Effector memory CD4-positive, alpha-beta T cell (primary cell): ENCODE measurements at places on chromosomes 13 and 19.

DNA sequence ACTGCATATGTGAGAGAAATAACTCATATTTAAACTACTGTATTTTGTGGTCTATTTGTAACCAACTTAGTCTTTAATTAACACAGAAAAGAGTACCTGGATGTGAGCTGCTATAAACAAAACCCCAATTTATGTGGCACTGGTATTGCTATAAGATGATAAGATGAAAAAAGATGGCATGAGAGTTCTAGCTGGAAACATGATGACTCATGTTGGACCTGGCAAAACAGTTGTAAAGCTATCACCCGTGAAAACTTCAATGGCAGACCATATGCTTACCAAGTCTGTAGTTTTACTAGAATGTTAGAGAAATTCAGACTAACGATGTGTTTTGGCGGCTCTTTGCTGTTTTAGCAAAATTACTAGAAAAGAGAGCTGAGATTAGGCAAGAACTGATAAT, 69.6 kb upstream of the PCDH9 start:
- no peaks in the 10 kb centered on the region for H3K4me1 ChIP-seq
- no peaks in the 10 kb centered on the region for H3K27me3 ChIP-seq
- no peak for DNase-seq
- H3K36me3 ChIP-seq, result no peaks in the 10 kb centered on the region
- no peak overlapping the region for H3K27ac ChIP-seq

DNA sequence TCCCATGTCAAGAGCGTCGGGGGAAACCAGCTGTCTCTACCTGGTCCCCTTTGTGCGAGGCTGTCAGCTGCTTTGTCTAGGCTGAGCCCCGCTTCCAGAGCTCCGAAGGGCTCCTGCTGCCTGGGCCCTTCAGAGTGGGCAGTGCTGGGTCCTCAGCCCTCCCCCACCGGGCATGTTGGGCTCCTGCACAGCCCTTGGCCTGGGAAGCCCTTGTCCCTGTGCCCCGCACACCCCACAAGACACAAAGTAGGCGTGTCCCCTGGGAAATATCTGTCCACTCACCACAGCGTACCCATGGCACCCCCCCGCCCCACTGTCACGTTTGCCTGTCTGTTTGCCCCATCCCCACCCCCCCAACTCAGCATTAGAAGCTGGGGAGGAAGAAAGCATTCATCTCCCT, 39.6 kb upstream of the RANBP3 start:
- H3K4me3 ChIP-seq, result no peak overlapping the region
- no peaks in the 10 kb centered on the region for H3K4me1 ChIP-seq
- H3K27ac ChIP-seq, result no peak overlapping the region

DNA sequence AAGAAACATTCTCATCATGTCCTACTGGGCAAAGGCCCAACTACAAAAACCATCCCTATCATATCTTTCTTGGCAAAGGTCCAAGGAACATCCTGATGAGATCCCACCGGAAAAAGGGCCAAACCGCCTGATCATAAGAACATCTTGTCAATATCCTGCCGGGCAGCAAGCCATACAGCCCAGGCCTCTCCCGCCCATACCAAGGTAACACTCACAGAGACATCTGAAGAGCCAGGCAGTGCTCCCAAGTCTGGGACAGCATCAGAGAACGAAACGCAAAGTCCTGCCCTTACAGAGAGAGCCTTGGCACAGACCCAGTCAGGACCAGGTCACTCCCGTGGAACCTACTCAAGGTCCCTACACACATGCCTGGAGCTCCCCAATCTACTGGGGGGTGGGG, 18.5 kb upstream of the ZNF331 start:
- DNase-seq, result no peak
- H3K4me1 ChIP-seq, result peaks cover 7% of the 10 kb centered on the region
- no peak overlapping the region for H3K27ac ChIP-seq
- H3K36me3 ChIP-seq, result no peaks in the 10 kb centered on the region
- H3K27me3 ChIP-seq, result no peaks in the 10 kb centered on the region

- no peaks in the 10 kb centered on the region for H3K27me3 ChIP-seq
- H3K27ac ChIP-seq, result no peak overlapping the region
- DNase-seq, result no peak
- H3K4me3 ChIP-seq, result no peak overlapping the region
- peaks cover 42% of the 10 kb centered on the region for H3K36me3 ChIP-seq
Observed at GRCh38 chr19:55677572-55678028, 2.6 kb downstream of the EPN1 start.

DNA sequence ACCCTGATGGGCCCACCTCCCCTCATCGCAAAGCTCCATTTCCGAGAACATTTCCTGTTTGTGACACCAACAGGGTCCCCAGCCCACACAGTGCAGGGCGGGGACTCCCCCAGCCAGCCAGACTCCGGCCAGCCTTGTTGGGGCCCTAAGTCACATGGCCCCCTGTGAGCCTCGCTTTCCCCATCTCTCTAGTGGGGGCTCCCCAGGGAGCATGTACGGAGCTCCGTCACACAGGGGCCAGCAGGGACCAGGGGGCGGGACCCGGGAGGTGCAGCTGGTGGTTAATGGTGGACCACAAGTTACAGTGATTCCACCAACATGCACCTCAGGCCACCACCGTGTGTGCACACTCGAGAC, 1.7 kb downstream of the TBXA2R start:
- no peaks in the 10 kb centered on the region for H3K36me3 ChIP-seq
- no peak for DNase-seq
- H3K4me1 ChIP-seq, result peaks cover 26% of the 10 kb centered on the region
- no peaks in the 10 kb centered on the region for H3K27me3 ChIP-seq
- H3K27ac ChIP-seq, result no peak overlapping the region

- H3K36me3 ChIP-seq, result no peaks in the 10 kb centered on the region
- no peaks in the 10 kb centered on the region for H3K4me1 ChIP-seq
- H3K27ac ChIP-seq, result no peak overlapping the region
- no peak for DNase-seq
- H3K4me3 ChIP-seq, result no peak overlapping the region
Observed at GRCh38 chr13:88800505-88800904, 1129.3 kb downstream of the SLITRK5 start.

- H3K27me3 ChIP-seq, result no peaks in the 10 kb centered on the region
- H3K36me3 ChIP-seq, result peaks cover 53% of the 10 kb centered on the region
- no peak overlapping the region for H3K27ac ChIP-seq
- DNase-seq, result no peak
- peaks cover 4% of the 10 kb centered on the region for H3K4me1 ChIP-seq
- no peak overlapping the region for H3K4me3 ChIP-seq
Observed at GRCh38 chr19:57773488-57773887, 4.0 kb downstream of the ZNF586 start.

DNA sequence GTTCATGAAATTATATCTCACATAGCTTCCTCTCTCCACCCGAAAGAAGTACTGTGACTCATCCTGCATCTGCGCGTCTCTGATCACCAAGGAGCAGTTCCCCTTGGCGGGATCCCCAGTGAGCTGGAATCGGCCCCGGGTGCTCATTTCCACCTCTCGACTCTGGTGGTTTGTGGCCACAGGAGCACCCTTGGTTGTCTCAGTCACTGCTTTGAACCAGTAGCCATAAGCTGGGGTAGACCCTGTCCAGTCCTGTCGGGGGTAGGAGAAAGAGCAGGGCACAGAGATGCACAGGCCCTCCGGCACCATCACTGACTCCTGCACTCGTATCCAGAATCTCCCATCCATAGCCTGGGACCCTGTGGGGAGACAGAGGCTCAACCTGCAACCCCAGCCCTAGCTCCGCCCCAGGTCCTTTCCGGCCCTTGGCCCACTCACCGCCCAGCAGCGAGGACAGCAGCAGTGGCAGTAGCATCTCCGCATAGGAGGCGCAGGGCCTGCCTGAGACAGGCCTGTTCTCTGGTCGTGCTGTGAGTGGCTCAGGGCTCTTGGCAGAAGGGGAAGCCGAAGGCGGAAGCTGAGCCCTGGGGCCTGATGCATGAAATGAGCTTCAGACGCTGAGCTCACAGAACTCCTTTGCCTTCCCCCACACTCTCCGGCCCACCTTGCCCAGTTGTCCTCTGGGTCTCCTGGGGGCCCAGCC, at the start of gene SIGLEC10:
TSS of gene SIGLEC10 (minus strand) at position 536 of the 703 bp plus-strand sequence. CDS start at position 475, 61 bp downstream.
- peaks cover 10% of the 10 kb centered on the region for H3K27me3 ChIP-seq
- no peak for DNase-seq
- no peak within 1 kb of the TSS for H3K4me3 ChIP-seq
- no peak within 1 kb of the TSS for H3K27ac ChIP-seq
- H3K4me1 ChIP-seq, result peaks cover 2% of the 10 kb centered on the region
